NCI-H2227 treated with DMSO at 0.1 percent for 48 hours (cell line): ENCODE measurements at places on chromosomes 4 and X.

DNA sequence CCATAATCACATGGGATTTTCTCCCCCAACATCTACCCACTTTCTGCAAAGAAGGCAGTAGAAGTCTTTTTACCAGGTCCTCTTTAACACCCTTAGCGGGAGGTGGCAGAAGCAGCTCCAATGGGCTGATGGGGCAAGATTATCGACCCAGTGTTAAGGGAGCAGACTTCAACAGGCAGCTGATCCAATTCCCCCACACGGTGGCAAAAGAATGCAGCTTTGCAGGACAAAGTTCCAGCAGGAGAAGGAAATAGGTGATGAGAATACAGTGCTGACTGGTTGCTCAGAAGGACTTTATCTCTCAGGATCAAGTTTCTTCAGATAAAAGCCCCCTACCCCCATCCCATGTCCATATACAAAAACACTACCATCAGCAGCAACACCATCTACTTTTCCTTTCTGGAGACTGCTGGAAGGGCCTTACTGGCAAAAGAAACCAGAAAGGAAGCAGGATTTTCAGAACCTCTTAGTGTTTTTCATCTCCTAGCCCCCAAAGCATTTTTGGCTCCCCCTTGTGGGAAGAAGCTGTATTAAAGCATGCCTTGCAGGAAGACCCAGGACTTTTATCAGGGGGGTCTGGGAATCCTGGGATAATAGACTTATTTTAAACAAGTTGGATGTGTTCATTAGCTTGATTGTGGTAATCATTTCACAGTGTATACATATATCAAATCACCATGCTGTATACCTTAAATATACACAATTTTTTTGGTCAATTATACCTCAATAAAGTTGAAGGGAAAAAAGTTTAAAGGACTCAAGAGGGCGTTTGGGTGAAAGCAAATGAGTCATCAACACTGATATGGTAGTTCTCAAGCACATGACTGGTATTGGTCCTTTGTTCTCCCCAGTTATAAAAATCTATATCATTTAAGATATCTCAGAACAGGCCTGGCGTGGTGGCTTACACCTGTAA, 146.4 kb downstream of the GPC3 start:
- peak; percentile 37 for DNase-seq

DNA sequence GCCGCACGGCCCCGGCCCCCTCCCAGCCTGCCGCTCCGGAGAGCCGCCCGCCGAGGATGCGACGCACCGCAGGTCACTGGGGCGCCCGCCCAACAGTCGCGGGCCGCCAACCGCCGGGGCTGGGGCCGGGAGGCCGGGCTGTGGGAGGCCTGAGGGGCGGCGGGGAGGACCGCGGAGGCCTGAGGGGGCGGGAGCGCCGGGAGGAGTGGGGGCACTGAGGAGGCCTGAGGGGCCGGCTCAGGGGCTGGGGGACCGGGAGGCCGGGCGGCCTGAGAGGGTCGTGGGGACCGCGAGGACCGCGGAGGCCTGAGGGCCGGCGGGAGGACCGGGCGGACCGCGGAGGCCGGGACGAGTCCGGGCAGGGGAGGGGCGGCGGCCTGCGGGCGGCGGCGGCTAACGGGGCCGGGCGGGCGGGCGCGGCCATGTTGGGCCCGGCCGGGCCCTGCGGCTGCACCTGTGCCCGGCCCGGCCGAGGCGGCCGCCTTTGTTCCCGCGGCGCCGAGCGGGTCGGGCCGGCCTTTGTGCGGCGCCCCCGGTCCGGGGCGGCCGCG, 353 bp downstream of the NSD2 start:
- no peak for DNase-seq

- no peak for DNase-seq
Observed at GRCh38 chr4:153227469-153228075, 23.3 kb downstream of the TRIM2 start.

- DNase-seq = no peak
Observed at GRCh38 chrX:109537324-109537665, 651 bp downstream of the NXT2 start.

DNA sequence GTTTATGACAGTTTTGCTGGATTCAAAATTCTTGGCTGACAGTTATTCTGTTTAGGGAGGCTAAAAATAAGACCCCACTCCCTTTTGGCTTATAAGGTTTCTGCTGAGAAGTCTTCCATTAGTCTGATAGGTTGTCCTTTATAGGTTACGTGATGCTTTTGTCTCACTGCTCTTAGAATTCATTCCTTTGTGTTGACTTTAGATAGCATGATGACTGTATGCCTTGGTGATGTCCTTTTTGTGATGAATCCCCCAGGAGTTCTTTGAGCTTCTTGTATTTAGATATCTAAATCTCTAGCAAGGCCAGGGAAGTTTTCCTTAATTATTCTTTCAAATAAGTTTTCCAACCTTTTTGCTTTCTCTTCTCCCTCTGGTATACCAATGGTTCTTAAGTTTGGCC, 36.4 kb downstream of the DCLK2 start:
- no peak for DNase-seq

DNA sequence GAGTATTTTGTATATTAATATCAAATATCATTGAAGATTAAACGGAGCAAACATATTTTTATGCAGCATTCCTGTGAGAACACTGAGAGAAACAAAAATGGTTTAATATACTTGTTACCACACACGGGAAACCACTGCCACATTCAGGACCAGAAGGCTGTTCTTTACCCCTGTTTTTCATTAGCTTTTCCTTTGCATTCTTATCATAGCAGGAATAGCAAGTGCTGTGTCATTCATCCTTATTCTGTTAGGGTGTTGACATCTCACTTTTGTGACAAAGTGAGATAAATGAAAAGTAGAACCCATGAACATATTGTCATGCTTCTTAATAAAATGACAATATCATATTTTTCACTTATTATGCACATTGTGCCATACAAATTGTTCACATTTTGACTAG, 212.4 kb upstream of the NDST4 start:
- no peak for DNase-seq

- DNase-seq = no peak
Observed at GRCh38 chr4:170248576-170248975, 158.8 kb upstream of the AADAT start.

GRCh38 chr4:10721616-10722015, 37.0 kb upstream of the CLNK start:
- DNase-seq = no peak

DNA sequence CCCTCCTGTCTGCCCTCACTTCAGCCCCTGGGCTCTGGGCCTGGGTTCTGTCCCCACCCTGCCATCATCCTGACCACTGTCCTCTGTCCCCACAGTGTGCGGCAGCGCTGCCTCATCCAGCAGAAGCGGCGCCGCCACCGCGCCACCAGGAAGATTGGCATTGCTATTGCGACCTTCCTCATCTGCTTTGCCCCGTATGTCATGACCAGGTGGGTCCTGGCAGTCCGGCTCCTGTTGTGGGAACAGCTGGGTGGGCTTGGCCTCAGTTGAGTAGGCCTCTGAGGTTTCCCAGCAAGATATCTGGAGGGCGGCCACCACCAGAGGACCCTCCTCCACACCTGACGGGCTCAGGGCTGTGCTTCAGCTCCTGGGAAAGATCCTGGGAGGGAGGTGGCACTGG, 2.2 kb downstream of the GPR78 start:
- DNase-seq = no peak

GRCh38 chr4:110159541-110159940, 38.9 kb downstream of the ELOVL6 start:
- no peak for DNase-seq

- DNase-seq = no peak
Observed at GRCh38 chrX:132657876-132658275, 169.0 kb upstream of the MBNL3 start.

- no peak for DNase-seq
Observed at GRCh38 chrX:71534773-71535544, 2.1 kb downstream of the OGT start.

GRCh38 chr4:137116144-137116543, 416.1 kb downstream of the PCDH18 start:
- DNase-seq = no peak

GRCh38 chrX:11447418-11447817, 154.2 kb downstream of the AMELX start:
- no peak for DNase-seq

DNA sequence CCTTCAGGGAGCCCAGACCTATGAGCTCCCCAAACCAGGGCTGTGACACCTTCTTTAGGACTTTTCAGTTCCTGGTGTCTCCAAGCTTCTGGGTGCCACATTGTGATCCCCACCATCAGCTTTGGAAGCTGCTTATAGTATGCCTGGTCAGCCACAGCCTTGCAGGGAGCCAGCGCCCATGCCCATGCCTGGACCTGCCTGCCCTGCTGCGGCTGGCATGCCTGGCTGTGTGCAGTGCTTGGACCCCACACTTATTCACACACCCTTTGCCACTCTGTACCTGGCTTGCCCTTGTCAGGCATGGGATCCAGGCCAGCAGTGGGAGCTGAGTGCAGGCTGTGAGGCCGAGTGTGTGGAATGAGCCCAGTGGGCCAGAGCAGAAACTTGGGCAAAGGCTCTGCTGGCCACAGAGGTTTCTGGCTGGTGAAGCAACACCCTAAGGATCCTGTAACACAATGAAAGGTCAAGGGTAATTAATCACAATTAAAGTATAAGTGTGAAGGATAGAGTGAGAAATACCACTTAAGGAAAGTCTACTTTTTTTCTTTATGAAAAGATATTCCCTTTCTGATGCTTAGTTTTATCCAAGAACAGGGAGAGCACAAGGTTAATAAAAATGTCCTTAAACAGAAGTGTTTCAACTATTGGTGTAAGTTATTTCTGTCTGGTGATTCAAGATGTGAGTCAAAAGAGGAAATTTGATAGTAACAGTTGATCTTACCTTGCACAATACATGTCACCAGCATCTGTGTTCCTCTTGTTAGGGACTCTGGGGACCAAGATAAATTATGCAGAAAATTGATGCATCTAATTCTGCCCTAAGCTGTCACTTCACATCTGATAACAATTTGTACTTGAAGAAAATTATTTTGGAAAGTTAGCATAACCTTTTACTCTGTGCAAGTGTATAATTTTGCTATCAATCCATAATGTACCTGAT, 161.8 kb downstream of the FAM47A start:
- DNase-seq = no peak

DNA sequence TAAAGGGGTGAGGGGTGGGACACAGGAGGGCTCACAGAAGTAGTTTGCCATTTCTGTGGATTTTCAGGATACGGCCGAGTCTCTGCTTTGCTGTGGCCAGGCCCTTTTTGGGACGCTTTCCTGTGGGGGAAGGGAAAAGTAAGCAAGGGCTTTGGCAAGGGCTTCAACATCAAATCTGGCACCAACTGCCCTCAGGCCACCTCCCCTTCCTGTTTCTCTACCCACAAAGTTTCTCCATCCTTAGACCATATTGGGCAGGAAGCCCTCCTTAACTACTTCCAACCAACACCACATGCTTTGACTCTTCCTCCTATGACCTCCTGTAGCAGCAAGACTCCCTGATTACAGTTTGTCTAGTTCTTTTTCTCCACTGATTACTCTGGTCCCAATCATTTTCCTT, 105.1 kb downstream of the PHF8 start:
- no peak for DNase-seq

- DNase-seq = no peak
Observed at GRCh38 chr4:145299380-145300076, 119.1 kb upstream of the OTUD4 start.

DNA sequence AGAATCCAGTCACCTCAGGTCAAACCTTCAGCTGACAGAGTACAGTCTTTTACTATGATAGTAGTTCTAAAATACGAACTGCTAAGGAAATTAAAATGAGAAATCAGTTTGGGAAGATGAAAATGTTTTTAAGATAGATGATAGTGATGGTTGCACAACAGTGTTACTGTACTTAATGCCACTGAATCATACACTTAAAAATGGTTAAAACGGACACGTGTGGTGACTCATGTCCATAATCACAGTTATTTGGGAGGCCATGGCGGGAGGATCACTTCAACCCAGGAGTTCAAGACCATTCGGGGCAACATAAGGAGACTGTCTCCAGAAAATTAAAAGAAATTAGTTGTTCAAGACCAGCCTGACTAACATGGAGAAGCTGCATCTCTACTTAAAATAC, 41.4 kb downstream of the ABHD18 start:
- DNase-seq = no peak

DNA sequence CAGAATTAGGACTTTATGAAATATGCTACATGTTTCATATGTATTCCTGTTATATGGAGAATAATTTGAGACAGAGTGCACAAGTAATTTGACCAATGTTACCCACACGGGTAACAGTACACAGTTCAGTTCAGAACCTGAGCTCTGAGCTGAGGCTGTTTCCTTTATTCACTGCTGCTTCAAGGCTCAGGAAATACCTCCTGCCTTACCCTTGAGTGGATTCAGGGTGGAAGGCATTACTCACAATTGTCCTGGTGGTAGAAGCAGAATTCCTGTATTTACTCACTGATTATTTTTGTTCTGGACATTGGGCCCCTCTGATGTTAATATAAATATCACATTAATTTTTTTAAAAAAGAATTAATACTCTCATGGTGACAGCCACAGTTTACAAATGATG, 73.5 kb upstream of the CAMK2D start:
- DNase-seq = no peak
